ENCODE measurements at places on chromosomes 16 and 17. TPM values are rescaled to one million over a fixed set of nuclear protein-coding genes. Genes with fewer than 3 reads are reported as not detected.

The MARCHF10 gene
- total RNA-seq, result under 0.01 TPM

The TBC1D3K gene
- not detected for total RNA-seq

The RPL23 gene
- total RNA-seq, result 2,128 TPM

The CCDC200 gene
- total RNA-seq, result 0.16 TPM

The MT1B gene
- not detected for total RNA-seq

The TMIGD1 gene
- total RNA-seq, result not detected

The PNMT gene
- total RNA-seq, result not detected

The SMIM36 gene
- not detected for total RNA-seq

The TMEM114 gene
- not detected for total RNA-seq

The TBC1D3E gene
- total RNA-seq, result not detected

The SF3B3 gene
- 53.7 TPM for total RNA-seq

The SLFN14 gene
- not detected for total RNA-seq

The VWA3A gene
- total RNA-seq, result 0.09 TPM

The KIF1C gene
- total RNA-seq, result 70.3 TPM

The ARHGAP23 gene
- total RNA-seq, result 17.3 TPM

The PMFBP1 gene
- total RNA-seq, result 0.32 TPM

The NAGS gene
- total RNA-seq, result 2.2 TPM

The CACNG3 gene
- not detected for total RNA-seq

The C17orf100 gene
- total RNA-seq, result 0.32 TPM

The KIF2B gene
- total RNA-seq, result not detected

The GLTPD2 gene
- not detected for total RNA-seq

The SNX20 gene
- not detected for total RNA-seq

The SERPINF2 gene
- total RNA-seq, result 0.17 TPM

The G6PC1 gene
- not detected for total RNA-seq

The NEUROD2 gene
- total RNA-seq, result under 0.01 TPM

The TSPOAP1 gene
- 1.1 TPM for total RNA-seq

The UTS2R gene
- not detected for total RNA-seq

The GINS2 gene
- total RNA-seq, result 0.77 TPM

The MILR1 gene
- total RNA-seq, result 7.9 TPM

The PRDM7 gene
- not detected for total RNA-seq

The C16orf96 gene
- under 0.01 TPM for total RNA-seq

The TPSG1 gene
- not detected for total RNA-seq

The CPHXL gene
- total RNA-seq, result not detected

The ITGAD gene
- not detected for total RNA-seq

The PRAC2 gene
- total RNA-seq, result not detected

The APRT gene
- total RNA-seq, result 40.3 TPM

The SPN gene
- total RNA-seq, result under 0.01 TPM

The ABCA10 gene
- 5.2 TPM for total RNA-seq

The USP22 gene
- 189 TPM for total RNA-seq

The LASP1 gene
- 73.3 TPM for total RNA-seq

The SALL1 gene
- total RNA-seq, result 0.16 TPM

Measured in bronchial smooth muscle cell (primary cell).